ENCODE measurements at places on chromosomes 3 and 15. TPM values are rescaled to one million over a fixed set of nuclear protein-coding genes. Genes with fewer than 3 reads are reported as not detected.

DNA sequence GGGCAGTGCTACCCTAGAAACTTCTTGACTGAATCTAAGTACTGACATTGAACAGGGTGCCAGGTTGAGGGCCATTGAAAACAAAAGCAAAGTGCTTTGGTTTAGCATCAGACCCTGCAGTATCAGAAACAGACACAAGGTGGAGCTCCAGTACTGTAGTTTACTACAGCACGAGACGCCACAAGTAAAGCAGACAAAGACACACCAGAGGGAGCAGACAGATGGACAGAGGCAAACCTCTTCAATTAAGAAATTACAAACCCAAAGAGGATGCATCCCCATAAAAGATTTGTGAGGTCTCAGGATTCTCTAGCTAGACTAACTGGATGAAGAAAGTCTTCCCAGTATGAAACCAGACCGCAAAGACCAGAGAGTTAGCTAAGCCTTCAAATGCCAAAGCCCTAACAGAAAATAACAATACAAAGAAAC is 16.6 kb downstream of the TOP2B start:
- peak; percentile 85 for DNase-seq

- DNase-seq, result no peak
Measured at GRCh38 chr3:150268426-150269391, 139.4 kb upstream of the TSC22D2 start.

DNA sequence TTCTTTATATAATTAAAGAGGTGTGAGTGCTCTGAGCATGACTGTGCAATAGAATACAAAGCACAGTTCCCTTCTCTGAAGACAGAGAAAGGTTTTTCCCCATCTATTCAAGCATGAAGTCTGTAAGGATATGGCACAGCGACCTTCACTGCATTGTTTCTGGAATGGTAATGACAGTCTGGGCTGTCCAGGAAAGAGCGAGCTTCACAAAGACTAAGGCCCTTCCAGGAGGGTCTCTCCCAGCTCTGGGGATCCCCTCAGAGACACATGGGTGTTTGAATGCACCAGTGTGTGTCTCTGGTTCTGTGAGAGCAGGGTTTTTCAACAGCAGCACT is 179.9 kb upstream of the NR2E3 start:
- DNase-seq, result no peak

The MOBP gene
- total RNA-seq, result not detected

- DNase-seq, result no peak
Measured at GRCh38 chr3:109553591-109554371, 216.4 kb upstream of the DPPA4 start.

DNA sequence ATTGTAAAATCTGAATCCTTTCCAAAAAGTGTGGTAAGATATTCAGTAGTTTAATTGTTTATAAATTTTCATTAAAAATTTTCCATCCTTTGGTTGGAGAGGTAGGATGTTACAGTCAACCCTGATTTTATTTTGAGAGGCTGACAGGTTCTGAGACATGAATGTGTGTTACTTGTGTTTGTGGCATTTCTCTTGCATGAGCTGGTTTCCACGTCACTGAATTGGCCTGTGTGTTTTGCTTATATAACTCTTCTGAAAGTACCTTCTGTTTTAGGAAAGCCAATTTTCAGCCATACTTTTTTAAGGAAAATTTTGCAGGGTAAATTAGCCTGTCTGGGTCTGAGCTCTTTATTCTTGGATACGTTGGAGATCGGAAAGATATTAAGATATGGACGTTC is 30.7 kb downstream of the PXYLP1 start:
- no peak for DNase-seq

The GREM1 gene
- 50.0 TPM for total RNA-seq

The MELTF gene
- total RNA-seq, result 0.45 TPM

DNA sequence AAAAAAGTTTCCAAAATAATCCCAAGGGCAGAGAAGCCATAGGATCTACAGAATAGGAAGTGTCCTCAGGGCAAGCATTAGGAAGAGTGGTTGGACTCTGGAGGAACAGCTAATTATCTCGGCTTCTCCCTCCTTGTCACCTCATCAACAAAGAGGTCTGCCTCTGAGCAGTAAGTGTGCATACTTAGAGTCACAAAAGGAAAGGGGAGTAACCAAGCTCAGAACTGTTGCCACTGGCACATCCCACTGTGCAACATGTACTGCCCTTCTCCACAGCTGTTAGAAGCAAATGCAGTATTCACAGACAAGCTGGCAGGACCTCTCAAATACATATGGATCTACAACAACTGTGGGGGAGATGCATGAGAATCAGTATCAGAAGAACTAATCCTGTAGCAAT is 31.5 kb downstream of the NGLY1 start:
- DNase-seq, result no peak

DNA sequence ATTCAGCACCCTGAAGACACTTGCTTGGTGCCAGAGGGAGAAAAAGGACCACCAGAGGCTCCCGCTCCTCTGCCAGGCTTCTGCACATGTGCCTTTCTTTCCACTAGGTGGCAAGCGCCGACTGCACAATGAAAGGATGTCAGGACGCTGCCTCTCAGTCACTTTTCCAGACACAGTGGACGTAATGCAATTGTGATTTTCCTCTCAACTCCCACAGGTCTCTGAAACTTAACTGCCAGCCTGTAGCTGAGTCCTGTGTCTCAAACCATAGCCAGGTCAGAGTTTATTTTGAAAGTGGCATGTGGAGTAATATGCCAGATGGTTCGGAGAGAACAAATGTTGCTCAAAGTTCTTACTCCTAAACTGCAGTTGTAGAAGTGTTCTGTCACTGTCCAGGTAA is 162.9 kb downstream of the ITPR1 start:
- peak; percentile 86 for DNase-seq

DNA sequence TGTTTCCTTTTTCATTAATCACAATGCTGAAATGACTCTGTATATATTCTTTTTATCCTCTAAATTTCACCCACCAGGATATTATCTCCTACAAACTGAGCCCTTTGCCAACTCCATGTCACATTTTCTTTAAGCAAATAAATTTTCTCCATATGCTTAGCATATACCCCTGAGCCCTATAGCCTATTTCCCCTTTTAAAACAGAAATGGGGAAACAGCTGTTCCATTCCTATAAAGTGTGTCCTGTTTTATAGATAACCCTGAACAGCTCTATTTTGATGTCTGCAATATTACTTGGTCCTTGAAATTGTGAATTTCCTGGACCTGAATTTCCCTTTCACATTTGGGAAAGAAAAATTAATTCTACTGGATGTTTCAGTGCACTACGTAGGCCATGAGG is 15.6 kb upstream of the FILIP1L start:
- DNase-seq, result no peak

DNA sequence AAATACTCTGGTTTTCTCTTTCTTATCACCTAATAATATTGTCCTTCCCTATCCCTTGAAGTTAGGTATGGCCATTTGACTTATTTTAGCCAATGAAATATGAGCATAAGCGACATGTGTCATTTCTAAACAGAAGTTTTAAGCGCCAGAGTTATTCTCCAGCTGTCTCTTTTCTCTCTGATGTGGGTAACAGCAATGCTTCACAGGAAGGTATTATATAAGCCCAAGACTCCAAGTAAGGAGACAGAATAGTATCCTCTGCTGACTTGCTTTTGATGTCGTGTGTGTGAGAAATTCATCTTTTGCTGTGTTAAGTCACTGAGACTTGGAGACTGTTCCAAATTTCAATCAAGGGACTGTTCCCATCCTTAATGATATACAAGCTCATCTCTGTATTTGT is 224.6 kb upstream of the NECTIN3 start:
- no peak for DNase-seq

DNA sequence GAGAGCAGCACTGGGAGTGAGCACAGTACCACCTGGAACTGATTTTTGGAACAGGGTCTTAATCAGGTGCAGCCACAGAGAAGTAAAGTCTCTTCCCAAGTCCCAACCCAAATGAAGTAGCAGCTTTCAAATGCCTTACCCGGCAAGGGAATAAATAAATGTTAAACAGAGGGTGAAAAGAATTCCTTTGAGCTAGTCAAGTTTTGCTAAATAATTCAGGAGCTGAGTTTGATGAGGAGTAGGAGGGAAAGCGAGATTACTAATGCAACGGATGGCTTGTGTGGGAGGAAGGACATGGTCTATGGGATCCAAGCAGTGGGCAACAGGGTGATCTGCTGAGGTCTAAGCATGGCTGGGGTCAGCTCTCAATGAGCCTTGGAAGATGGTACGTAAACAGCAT is 204.5 kb upstream of the ST8SIA2 start:
- DNase-seq, result no peak

The TMCC1 gene
- 24.6 TPM for total RNA-seq

GRCh38 chr3:161291191-161291901 is 70.2 kb downstream of the NMD3 start:
- DNase-seq, result peak; percentile 41

- DNase-seq, result peak; percentile 85
Measured at GRCh38 chr15:31200735-31201151, 99.2 kb upstream of the TRPM1 start.

DNA sequence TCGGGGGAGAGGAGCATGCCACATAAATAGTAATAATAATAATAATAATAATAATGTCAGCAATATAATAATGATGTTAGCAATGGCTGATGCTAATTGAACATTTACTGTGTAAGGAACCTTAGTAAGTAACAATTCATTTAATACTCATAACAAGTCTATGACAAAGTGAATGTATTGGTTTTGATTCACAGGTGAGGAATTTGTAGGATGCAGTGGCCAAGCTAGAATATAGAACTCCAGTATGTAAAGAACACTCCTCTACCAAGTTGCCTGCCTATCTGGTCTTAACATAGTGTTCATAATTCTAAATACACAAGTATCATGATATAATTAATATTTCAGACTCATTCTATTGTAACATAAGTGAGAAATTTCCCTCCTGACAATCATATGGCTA is 1016.5 kb downstream of the ROBO1 start:
- no peak for DNase-seq

GRCh38 chr15:58313304-58313703 is 118.5 kb upstream of the LIPC start:
- DNase-seq, result no peak

DNA sequence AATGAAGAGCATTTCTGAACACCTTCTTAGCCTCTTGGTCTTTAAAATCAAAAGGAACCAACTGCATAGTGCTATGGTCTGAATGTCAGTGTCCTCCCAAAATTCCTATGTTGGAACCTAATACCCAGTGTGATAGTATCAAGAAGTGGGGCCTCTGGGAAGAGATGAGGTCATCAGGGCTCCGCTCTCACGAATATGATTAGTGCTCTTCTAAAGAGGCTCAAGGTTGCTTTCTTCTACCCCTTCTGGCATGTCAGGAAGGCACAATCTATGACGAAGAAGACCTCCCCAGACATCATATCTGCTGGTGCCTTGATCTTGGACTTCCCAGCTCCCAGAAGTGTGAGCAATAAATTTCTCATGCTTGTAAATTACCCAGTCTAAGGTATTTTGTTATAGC is 209.5 kb downstream of the MAGI1 start:
- DNase-seq, result no peak

DNA sequence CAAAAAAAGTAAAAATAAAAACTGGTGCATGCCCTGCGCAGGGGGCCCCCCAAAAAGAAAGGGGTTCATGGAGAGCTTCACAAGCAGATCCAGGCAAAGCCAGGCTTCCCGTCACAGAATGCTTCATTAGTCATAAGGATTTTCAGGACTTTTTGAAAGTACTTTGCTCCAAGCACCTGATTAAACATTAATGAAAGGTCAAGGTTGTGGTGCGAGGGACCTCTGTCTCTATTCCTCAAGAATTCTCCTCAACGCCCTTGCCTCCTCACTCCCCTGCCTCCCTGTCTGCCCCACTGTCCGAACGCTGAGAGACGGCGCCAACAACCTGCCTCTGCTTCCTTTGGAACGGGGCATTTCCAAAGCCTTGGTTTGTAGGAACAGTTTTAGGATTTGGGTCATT is 240.1 kb upstream of the IGF1R start:
- DNase-seq, result no peak

GRCh38 chr15:56252386-56252785 is 8.7 kb upstream of the RFX7 start:
- no peak for DNase-seq

- DNase-seq, result no peak
Measured at GRCh38 chr3:194570235-194570634, 63.0 kb downstream of the TMEM44 start.

DNA sequence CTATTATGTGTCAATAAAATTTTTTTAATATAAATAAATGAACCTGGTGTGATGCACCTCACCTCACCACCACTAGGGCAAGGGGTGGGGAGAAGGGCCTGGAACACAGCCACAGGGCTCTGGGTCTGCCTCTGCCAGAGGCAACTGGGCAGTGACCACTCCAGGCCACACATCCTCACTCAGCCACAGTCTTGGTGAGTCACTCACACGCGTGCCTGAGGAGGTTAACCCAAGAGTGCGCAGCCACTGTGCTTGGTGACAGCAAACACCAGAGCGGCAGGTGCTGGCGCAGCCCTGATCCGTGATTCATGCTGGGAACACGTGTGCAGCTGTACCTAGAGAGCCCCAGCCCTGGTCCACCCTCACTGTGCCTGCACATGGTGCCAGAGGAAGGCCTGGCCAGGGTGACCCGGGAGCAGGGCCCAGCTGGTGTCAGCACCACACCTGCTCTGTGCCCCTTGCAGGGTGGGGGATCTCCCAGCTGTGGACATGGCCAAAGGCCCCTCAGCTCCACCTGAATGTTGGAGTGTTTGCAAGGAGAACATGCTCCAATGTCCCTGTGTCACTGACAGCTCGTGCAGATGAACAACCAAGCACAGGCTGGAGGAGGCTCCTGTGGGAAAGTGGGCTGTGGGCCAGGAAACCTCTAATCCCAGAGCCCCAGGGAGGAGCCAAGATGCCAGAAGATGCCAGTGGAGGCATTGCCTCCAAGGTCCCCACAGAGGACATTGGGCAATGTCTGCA is 2.1 kb downstream of the SLC41A3 start:
- DNase-seq, result peak; percentile 38

Measured in stomach (tissue), 19 donors.